Activated CD4-positive, alpha-beta T cell treated with anti-CD3 and anti-CD28 coated beads, Interleukin-2, amount 10 ng/mL, durations not matched to agents 24 days and 14 days (primary cell): ENCODE measurements at places on chromosomes 16 and 17. TPM values are rescaled to one million over a fixed set of nuclear protein-coding genes. Genes with fewer than 3 reads are reported as not detected.

GRCh38 chr16:28254158-28254557, 38.2 kb upstream of the SBK1 start:
- no peak for DNase-seq

- no peak for DNase-seq
These were observed 3.4 kb downstream of the SLC2A4 start for GRCh38 chr17:7284911-7285310.

DNA sequence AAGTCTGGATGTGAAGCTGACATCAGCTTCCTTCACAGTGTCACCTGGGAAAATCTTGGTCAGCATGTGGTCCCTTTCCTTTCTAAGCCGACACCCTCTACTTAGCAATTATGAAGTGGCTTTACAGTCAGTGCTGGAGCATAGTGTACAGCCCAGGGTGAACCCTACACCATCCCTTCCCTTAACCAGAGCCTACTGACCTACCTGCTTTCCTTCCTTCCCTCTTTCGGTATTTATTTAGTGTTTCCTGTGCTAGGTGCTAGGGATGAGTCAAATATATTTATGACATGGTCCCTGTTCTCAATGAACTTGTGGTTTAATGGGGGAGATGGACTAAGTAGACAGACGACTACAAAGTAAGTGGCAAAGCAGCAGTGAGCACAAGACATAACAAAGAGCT, 77.5 kb downstream of the CDK5R1 start:
- DNase-seq, result no peak

DNA sequence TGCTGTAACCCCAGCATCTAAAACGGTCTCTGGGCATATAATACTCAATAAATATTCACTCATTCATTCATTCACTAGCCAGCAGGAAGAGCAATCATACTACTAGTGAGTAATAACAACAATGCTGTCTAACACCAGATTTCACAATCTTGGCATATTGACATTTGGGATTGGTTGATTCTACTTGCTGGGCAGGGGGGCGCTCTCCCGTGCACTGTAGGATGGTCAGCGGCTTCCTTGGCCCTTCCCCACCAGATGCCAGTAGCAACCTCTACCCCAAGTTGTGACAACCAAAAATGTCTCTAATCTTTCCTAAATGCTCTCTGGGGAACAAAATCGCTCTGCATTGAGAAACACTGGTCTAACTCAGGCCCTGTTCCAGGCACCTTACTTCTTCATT, 20.7 kb downstream of the WFDC1 start:
- DNase-seq, result no peak

- no peak for DNase-seq
These were observed 50.4 kb downstream of the ARHGAP27 start for GRCh38 chr17:45382226-45382625.

DNA sequence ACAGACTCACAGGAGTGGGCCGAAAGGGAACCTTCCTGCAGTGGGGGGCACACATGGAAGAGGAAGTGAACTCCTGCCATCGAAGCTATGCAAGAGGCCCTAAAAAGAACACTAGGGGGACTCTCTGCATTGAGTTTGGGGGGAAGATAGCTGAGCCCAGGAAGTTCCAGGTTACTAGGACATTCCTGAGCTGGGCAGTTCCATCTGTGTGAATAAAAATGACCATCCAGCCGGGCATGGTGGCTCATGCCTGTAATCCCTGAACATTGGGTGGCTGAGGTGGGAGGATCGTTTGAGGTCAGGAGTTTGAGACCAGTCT, 211.8 kb downstream of the ZNF423 start:
- DNase-seq, result no peak

Gene PAQR4
- 41.0 and 43.3 TPM in 2 replicates for total RNA-seq

Gene NHERF2
- total RNA-seq, result 1.3 and 1.8 TPM in 2 replicates

Gene SMIM36
- total RNA-seq, result not detected in 2 replicates
